ENCODE measurements at places on chromosomes 2 and 18.

DNA sequence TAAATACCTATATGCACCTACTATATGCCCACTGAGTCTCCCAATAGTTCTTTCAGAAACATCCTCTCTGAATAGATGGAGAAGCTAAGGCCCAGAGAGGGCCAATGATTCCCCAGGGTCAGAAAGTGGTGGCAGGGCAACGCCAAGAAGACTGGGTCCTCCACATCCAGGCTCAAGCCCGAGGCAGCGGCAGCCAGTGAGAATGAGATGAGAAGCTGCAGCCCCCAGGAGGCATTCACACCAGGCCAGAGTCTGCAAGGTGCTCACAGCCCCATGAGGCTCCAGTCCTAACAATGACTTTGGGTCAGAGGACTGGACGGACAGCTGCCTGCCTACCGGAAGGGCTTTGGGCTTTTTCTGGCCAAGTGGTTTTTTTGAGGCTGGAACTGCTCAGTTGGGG lies 3.5 kb downstream of the TEX261 start:
- DNase-seq = no peak

DNA sequence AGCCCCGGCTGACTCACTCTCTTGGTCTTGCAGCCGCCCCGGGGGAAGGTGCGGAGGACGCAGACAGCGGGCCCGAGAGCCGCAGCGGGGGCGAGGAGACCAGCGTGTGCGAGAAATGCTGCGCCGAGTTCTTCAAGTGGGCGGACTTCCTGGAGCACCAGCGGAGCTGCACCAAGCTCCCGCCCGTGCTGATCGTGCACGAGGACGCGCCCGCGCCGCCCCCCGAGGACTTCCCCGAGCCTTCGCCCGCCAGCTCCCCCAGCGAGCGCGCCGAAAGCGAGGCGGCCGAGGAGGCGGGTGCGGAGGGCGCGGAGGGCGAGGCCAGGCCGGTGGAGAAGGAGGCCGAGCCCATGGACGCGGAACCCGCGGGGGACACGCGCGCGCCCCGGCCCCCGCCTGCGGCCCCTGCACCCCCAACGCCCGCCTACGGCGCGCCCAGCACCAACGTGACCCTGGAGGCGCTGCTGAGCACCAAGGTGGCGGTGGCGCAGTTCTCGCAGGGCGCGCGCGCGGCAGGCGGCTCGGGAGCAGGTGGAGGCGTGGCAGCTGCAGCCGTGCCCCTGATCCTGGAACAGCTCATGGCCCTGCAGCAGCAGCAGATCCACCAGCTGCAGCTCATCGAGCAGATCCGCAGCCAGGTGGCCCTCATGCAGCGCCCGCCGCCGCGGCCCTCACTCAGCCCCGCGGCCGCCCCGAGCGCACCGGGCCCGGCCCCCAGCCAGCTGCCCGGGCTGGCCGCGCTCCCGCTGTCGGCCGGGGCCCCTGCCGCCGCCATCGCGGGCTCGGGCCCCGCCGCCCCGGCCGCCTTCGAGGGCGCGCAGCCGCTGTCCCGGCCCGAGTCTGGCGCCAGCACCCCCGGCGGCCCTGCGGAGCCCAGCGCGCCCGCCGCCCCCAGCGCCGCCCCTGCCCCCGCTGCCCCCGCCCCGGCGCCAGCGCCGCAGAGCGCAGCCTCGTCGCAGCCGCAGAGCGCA lies 12.7 kb downstream of the SALL3 start:
- DNase-seq = no peak

DNA sequence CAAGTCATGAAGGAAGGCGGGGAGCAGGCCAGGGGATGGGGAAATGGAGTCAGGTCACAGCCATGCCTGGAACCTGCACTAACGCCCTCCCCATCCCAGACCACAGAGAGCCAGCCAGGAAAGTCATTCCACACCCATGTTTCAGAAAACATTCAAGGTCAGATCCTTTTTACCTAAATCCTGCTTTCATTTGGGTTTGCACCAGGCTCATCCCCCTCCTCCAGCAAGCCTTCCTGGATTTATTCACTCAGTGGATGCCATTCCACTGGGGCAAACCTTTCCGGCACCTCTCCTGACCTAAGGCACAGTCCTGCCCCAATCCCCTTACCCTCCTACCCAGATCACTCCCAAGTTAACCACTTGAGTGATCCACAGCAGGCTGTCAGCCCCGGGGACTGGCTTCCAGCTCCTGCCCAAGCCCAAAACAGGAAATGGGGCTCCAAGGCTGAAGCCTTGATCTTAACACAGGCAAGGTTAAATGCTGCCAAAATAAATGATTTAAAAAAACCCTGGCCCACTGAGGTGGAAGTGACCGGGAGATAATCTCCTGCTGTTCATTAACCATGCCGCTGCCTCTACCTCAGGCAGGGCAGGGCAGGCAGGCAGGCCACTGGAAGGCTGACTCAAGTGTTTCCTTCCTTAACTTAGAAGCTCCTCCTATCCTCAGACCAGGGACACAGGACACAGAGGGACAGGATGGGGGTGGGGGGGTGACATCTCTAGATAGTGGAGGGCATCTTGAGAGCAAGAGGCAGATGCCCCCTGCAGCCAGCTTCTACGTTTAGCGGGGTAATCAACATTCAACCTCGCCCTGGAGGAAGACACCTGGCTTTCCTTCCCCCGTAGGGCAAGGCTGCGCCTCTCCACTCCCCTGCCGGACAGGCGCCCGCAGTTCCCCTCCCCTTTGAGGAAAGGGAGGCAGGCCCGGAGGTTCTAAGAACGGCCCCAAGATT lies 1.4 kb downstream of the RAB11FIP5 start:
- no peak for DNase-seq

- no peak for DNase-seq
Measured at GRCh38 chr2:15471606-15472005, 89.5 kb downstream of the NBAS start.

GRCh38 chr18:48181087-48181823 lies 227.9 kb downstream of the ZBTB7C start:
- DNase-seq = no peak

GRCh38 chr2:150234787-150235446 lies 252.6 kb downstream of the RND3 start:
- no peak for DNase-seq
